ENCODE measurements at places on chromosomes 12 and 14.
A peak's percentile ranks its signal among the peaks of the same experiment; 100 is the strongest.

GRCh38 chr12:30985814-30986452, 59.4 kb downstream of the TSPAN11 start:
- DNase-seq: peak; percentile 75

DNA sequence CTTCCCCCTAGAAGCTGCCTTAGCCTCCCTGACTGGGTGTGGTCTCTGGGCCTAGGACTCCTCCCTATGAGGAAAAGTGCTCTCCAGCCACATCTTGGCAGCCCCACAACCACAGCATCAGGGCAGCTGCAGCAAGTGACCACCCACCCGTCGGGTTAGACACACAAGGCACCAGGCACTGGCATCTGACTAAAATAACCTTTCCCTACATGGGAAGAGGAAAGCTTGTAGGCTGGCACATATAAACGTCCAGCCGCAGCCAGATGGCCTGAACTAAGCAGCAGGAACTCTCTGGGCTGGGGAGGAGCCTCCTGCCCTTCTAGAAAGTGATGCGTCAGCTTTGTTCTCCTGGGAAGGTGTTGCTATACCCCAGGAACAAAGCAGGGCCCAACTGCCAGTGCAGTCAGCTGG, 328.7 kb downstream of the DPF3 start:
- DNase-seq: no peak

DNA sequence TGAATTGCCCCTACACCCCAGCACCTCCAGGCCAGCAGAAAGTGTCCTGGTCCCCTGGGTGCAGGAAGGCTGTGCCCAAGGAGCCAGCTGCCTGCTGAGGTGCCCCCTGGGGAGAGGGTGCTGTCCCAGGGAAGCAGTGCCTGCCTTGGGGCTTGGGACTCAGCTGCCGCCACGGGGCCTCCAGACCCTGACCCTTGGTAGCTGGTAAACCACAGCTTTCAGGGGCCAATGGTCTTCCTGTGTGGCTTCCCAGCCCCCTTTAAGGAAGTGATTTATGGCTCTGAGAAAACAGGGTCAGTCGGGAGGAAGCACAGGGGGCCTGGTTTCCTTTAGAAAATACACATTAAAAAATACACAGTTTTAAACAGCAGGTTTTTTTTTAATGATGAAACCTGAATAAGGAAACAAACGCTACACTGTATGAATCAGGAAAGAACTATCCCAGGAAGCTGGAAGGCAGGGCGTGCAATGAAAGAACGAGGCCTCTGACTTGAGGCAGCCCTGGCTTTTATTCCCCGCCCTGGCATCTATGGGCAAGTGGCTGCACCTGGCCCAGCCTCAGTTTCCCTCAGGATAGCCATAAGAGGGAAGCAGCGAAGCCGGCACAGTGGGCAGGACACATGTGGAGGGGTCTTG, 40.6 kb upstream of the EML1 start:
- no peak for DNase-seq

DNA sequence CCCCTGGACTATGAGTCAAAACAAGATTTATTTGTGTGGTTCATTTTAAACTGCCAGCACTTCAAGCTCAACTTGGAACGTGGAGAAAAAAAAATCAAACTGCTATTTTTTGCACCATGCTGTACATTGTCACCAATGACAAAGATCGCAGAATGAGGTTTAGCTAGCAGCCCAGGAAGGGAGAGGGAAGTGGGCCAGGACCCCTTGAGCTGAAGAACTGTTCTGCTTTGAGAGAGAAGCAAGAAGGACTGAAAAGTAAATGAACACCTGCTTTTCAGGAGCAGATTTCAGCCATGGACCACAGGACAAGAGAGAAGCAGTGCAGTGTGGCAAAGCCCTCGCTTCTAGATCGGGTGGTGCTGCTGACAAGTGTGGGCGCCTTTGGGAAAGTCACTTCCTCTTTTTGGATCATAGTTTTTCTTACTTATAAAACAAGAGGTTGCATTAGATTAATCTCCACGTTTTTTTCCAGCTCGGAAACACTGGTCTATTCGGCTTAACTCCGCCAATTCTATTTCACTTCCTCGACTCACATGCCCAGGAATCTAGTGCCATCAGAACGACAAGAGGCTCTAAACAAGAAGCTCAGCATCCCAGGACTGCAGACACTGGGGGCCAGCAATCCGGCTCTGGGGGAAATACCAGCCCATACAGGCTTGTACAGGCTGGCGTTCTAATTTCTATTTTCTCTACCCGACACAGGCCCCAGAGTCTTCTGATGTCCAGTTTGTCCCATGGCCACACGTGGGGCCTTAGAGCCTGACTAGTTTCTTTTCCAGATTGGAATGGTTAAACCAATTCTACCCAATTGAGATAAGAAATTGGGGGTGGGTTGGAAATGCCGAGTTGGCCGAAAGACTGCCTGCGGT, 129.9 kb downstream of the CRACR2A start:
- DNase-seq: no peak

DNA sequence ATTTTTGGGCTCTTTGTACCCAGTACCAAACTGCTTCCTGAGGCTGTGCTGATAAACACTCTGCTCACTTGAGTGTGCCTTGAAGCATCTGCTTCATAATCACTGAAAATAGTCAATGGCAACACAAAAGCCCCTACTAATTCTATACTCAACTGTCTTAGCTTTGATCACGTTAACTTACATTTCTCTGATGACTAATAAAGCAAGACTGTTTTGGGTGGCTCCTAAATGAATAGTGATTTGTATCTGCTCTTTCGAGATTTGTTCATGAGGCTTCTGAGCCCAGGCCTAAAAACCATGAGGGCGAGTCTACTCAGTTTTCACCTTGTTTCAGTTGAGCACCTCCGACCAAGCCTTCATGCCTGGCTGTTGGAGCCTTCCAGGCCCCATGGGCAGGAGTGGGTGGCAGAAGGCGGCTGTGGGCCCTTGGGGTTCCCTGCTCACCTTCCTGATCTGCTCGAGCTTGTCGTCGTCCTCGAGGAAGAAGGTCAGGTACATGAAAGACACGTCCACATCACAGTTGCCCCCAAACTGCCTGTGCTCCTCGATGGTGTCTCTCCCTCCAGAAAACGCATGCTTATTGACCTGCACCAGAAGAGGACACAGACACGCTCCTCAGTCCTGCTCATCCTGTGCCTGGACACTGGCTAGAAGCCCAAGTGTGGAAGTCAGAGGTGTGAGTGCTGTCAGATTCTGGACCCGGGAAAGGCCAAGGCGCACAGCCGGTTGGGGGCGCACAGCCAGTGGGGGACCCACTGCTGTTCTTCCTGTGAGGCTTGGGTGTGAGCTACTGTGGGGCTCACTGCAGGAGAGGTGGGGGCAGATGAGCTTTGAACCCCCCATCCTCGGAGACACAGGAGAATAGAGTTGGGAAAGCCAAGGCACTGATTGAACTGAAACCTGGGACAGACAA, 13.7 kb downstream of the SLC25A47 start:
- no peak for DNase-seq

GRCh38 chr14:52175982-52176502, 91.5 kb upstream of the PTGDR start:
- no peak for DNase-seq

GRCh38 chr14:95495538-95496025, 20.9 kb downstream of the SYNE3 start:
- no peak for DNase-seq

GRCh38 chr12:17802657-17803641, 287.0 kb downstream of the RERGL start:
- no peak for DNase-seq
